ENCODE measurements at places on chromosomes 2 and 18. TPM values are rescaled to one million over a fixed set of nuclear protein-coding genes. Genes with fewer than 3 reads are reported as not detected.

GRCh38 chr2:51511002-51511401 is 479.1 kb upstream of the NRXN1 start:
- no peaks in the 10 kb centered on the region for H3K27me3 ChIP-seq
- H3K4me3 ChIP-seq, result no peak overlapping the region
- no peak overlapping the region for H3K27ac ChIP-seq
- no peaks in the 10 kb centered on the region for H3K4me1 ChIP-seq
- no peaks in the 10 kb centered on the region for H3K36me3 ChIP-seq

DNA sequence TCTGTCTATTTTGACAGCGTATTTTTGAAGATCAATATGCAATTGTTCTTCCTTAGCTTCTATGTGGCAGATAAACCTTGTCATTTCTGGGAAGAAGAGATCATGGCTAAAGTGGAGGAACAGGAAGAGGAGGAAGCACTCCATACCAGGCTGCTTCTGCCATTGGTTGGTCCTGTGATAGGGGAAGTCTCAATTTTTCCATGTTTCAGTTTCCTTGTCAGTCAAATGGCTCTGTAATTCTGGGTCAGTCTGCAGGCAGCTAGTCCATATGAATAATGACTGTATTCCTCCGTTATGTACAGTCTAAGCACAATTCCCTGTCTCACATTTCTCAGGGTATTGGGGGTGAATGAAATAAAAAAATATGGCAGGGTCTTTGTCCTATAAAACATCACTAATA is 277.6 kb upstream of the CXCR4 start:
- H3K27ac ChIP-seq, result no peak overlapping the region
- H3K27me3 ChIP-seq, result no peaks in the 10 kb centered on the region
- H3K36me3 ChIP-seq, result no peaks in the 10 kb centered on the region
- no peak overlapping the region for H3K4me3 ChIP-seq
- H3K4me1 ChIP-seq, result no peaks in the 10 kb centered on the region

DNA sequence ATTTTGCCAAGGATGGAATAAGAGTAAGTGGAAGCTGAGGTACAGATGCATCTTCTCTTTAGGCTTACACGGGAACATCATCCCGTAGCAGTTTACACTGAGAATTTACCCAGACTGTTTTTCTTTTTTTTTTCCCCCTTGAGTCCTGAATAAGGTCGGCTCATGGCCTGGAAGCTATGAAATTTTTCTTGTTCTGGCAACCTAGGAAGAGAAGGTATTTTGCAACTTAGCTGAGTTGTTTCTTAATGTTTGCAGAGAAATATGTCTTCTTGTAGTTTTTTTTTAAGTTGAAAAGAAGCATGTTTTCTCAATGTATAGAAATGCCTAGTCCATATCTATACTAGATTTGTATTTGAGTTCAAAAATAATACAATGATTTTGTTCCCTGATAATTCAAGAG is 712.5 kb downstream of the TDRD15 start:
- DNase-seq, result no peak
- no peak overlapping the region for H3K4me3 ChIP-seq
- no peaks in the 10 kb centered on the region for H3K27me3 ChIP-seq
- H3K4me1 ChIP-seq, result no peaks in the 10 kb centered on the region
- no peaks in the 10 kb centered on the region for H3K36me3 ChIP-seq

The MC2R gene
- total RNA-seq, result not detected

DNA sequence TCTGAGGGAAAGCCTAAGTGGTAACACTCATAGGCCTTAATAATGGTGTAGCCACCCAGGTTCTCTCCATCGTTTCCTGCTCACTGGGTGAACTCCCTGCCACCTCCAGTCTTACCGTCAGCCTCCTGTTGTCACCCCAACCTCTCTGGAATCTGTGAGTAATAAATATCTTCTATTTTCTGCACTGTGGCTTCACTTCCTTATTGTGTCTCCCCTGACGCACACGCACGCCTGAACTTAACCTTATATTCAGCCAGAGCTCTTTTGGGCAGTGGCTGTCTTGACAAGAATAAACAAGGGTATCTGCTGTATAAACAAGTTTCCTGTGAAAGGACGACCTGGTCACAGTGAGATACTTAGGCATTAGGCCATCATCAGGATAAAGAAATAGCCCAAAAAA is 467.2 kb downstream of the SPAG16 start:
- no peaks in the 10 kb centered on the region for H3K4me1 ChIP-seq
- H3K27ac ChIP-seq, result no peak overlapping the region
- H3K27me3 ChIP-seq, result no peaks in the 10 kb centered on the region
- no peak for DNase-seq

The FAM110C gene
- 5.0 TPM for total RNA-seq

The PFN4 gene
- not detected for total RNA-seq

DNA sequence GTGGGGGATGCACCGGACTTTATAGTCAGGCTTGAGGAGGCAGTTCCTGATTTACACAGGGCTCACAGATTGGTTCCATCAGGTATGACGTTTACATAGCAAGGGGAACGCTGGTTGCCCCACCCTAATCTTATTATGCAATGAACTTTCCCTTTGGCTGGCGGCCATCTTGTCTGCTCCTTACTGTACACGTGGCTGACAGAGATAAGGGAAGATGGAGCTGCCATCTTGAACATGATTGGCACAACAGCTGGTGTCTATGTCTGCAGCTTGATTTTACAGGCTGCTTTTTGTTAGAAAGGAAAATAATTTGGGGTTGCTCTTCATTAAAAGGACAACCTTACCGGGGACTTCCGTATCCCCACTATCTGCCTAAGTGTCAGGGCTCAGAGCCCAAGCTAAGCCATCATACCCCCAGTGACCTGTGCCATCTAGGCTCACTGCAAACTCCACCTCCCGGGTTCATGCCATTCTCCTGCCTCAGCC is 33.5 kb upstream of the ATG16L1 start:
- H3K36me3 ChIP-seq, result no peaks in the 10 kb centered on the region
- no peak for DNase-seq
- no peaks in the 10 kb centered on the region for H3K4me1 ChIP-seq
- no peak overlapping the region for H3K4me3 ChIP-seq
- no peaks in the 10 kb centered on the region for H3K27me3 ChIP-seq
- H3K27ac ChIP-seq, result no peak overlapping the region

The PTPRM gene
- total RNA-seq, result 39.6 TPM

DNA sequence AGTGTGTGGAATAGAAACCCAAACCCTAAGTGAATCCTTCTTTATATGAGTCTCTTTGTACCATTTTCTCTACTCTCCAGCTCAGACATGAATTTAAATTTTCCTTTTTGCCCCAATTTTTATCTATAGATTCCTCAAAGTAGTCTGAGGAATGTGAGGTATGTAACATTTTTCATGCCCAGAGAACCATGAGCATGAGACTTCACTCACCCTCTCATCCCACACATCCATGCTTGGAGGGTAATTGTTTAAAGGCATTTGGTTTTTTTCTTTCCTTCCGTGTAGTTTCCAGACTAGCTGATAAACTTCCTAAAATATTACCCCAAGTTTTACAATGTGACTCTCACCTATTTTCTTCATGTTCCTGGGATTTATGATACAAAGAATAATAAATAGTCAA is 2056.8 kb upstream of the CELF4 start:
- no peaks in the 10 kb centered on the region for H3K4me1 ChIP-seq
- no peak overlapping the region for H3K4me3 ChIP-seq
- H3K27me3 ChIP-seq, result no peaks in the 10 kb centered on the region

DNA sequence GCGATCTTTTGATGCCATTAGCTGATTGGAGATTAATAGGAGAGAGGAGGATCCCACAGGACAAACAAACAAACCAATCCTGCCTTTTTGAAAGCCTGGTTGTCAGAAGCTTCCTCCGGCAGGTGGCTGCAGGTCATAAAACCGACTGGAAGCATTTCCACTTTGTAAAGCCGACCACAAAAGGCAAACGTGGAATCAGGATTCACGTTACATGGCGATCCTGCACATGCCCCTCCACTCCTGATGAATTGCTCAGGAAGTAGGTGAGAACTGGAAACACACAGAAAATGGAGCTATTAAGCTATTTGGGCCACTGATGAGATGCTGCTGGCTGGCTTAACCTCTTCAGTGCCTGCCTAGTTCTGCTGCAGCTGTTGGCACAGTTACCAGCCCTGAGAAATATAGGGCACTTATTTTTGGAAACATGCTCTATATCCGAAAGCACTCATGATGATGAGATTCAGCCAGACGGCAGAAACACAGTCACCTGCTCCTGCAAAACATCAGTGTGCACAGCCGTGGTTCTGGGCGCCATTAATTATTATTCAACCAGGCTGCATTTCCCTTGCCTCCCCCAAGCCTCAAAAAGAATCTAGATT is 110.3 kb upstream of the ST6GAL2 start:
- no peaks in the 10 kb centered on the region for H3K36me3 ChIP-seq
- no peak overlapping the region for H3K4me3 ChIP-seq
- no peak overlapping the region for H3K27ac ChIP-seq
- no peaks in the 10 kb centered on the region for H3K27me3 ChIP-seq
- H3K4me1 ChIP-seq, result no peaks in the 10 kb centered on the region

GRCh38 chr18:49241852-49242251 is 218.6 kb downstream of the DYM start:
- no peaks in the 10 kb centered on the region for H3K36me3 ChIP-seq
- H3K27me3 ChIP-seq, result no peaks in the 10 kb centered on the region
- no peaks in the 10 kb centered on the region for H3K4me1 ChIP-seq
- DNase-seq, result no peak
- no peak overlapping the region for H3K27ac ChIP-seq

All from Peyer's patch (tissue), 4 donors.